Myocyte (in vitro differentiated cells): ENCODE measurements at places on chromosomes 6 and 20. TPM values are rescaled to one million over a fixed set of nuclear protein-coding genes. Genes with fewer than 3 reads are reported as not detected.

The FAM162B gene
- not detected in 2 replicates for total RNA-seq

The SPATA25 gene
- total RNA-seq: 5.9 and 10.2 TPM in 2 replicates

The PPIL6 gene
- total RNA-seq: 4.8 and 6.2 TPM in 2 replicates

The TLDC2 gene
- total RNA-seq: not detected in 2 replicates

The BPI gene
- total RNA-seq: not detected in 2 replicates

The TFB1M gene
- total RNA-seq: 8.5 and 9.7 TPM in 2 replicates

The RAET1E gene
- total RNA-seq: 4.1 and 6.8 TPM in 2 replicates

The DUSP15 gene
- total RNA-seq: 0.64 and 0.68 TPM in 2 replicates

The SRSF12 gene
- not detected in 2 replicates for total RNA-seq

DNA sequence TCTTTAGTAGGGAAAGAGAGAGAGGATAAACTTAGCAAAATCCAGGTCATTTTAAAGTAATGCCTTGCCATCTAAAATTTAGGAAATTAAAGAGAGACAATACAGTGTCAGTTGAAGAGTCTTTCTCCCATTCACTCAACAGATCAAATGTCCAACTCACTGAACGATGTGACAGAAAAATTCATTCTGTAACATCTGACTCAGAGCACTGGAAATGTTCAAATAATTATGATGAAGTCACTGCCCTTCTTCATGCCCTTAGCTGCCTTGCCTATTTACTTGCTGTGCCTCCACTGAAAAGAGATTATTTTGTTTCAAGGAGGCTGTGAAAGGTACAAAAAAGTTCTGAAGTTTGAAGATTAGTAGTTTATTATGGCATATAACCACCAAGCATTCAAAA lies 434.8 kb downstream of the ADGRB3 start:
- DNase-seq: no peak

- peak; percentile 40 for DNase-seq
Measured at GRCh38 chr6:157952861-157953351, 28.8 kb upstream of the SYNJ2 start.

DNA sequence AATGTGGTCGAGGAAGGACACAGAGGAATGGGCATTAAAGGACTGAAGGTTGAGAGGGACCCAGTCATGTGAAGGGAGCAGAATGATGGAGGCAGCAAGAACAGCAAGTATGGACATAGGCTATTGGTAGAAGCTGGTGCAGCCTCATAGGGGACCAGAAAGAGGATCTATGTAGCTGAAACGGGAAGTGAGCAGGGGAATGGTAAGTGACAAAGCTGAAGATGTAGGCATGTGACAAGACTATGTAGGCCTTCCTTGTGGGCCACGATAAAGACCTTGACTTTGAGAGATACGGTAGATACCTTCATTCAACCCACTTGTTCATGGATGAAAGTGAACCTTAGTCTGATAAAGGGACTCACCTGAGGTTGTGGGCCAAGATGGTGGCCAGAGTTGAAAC lies 3.5 kb downstream of the CTNNBL1 start:
- no peak for DNase-seq

DNA sequence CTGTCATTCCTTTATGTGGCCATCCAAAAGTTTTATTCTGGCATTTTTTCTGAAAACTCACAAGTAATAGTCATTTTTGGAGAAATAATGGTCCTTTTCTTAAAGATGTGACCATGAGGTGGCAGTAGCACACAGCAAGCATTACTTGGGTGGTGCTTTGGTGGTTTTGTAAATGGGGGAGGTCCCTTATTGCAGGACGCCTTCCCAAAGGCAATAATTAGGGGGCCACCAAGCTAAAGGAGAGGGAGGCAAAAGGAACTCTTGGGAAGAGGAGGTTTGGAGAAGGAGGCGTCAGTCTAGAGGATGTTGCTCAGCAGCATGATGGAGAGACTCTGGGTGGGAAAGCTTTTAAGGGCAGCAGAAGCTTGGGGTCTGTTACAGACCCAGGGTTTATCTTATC lies 422.6 kb upstream of the MMS22L start:
- peak; percentile 8 for DNase-seq

DNA sequence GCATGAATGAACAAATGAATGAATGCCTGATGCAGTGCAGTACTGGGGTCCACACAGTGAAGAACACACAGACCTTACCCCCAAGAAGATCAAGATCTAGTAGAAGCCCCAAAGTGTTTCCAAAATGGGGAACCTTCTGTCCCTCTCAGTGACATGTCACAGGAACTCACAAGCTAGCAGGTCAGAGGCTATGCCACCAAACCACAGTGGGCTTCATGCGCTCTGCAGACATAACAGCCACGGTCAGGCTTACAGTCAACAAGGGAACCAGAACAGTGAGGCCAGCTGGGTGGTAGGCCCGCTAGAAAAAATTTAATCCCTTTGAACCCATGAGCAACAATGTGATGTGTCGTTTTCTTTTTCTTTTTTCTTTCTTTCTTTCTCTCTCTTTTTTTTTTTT lies 20.2 kb upstream of the ARFGEF2 start:
- no peak for DNase-seq

DNA sequence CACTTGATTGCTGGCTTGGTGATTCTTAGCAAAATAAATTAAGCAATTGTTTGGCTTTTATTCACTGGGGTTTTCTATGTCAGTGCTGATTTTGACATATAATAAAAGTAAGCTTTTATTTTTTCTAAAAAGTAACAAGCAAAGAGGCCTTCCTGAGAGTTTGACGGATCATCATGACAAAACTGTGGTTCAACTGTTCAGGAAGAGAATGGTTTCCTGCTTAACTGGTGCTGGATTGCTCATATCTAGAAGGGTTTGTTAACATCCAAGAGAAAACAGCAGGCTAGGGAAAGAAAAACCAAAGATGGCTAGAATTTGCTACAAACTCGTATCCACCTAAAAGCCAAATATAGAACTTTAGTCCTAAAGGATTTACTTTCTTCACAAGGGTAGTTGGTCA lies 21.2 kb downstream of the SERPINB1 start:
- no peak for DNase-seq

DNA sequence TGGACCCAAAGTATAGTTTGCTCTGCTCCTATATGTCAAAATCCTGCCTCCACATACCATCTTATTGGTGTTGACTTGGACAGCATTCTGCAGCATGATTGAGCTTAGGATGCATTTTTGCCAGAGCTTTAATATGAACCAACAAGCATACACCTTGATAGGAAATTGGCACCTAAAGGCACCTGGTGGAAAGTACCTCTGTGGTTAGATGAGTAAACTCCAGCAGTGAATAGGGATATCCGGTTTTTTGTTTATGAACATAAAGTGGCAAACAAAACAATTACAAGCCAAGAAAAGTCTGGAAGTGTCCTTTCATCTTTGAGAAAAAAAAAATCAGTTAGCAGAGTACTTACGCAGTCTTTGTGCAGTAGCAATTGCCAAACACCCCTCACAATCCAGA lies 6.2 kb upstream of the CYP24A1 start:
- DNase-seq: no peak

GRCh38 chr6:105838171-105838570 lies 248.0 kb upstream of the PRDM1 start:
- peak; percentile 82 for DNase-seq

- DNase-seq: no peak
Measured at GRCh38 chr6:37952027-37952426, 132.5 kb downstream of the ZFAND3 start.

GRCh38 chr6:138862456-138862855 lies 66.6 kb downstream of the ECT2L start:
- peak; percentile 9 for DNase-seq

GRCh38 chr6:12289933-12290820 lies at the start of gene EDN1:
EDN1 (plus strand) TSS chr6:12290361; CDS start chr6:12290630, 269 bp downstream.
- DNase-seq: peak; percentile 81

DNA sequence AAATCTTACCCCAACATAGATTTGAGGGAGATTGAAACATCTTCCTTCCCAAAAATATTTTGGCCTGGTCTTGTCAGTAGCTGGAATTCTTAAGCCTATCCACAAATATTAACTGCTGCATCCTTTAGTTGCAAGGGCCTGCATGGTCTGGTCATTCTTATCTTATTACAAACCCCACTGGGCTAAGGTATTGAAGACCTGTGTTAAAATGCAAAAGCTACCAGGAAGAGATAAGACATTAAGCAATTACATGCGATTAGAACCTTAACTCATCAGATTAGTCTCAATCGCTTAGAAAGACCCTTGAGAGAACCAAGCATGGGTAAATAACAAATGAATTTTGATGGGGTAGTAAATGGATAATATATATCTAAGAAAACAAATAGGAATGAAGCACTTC lies 426.6 kb downstream of the FRK start:
- DNase-seq: no peak

GRCh38 chr6:64280569-64280968 lies 645.0 kb downstream of the PHF3 start:
- no peak for DNase-seq

- no peak for DNase-seq
Measured at GRCh38 chr6:41077536-41077935, 4.8 kb downstream of the NFYA start.

GRCh38 chr6:19153981-19154295 lies 683.2 kb upstream of the ID4 start:
- no peak for DNase-seq

- no peak for DNase-seq
Measured at GRCh38 chr6:10408457-10408856, 6.4 kb downstream of the TFAP2A start.

DNA sequence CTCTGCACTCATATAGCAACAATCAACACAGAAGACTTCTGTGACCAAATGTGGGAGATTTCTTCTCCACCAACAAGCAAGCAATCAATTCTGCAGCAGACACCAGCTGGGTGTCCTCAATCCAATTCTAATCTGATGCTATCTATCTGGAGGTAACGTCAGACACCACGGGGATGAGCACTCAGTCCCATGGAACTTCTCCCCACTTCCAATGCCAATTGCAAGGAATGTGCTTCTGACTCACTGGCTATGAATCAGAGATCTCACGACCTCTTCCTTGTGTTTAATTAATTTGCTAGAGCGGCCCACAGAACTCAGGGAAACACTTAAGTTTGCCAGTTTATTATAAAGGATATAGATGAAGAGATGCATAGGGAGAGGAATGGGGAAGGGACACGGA lies 103.5 kb upstream of the SIRPG start:
- no peak for DNase-seq

- no peak for DNase-seq
Measured at GRCh38 chr6:42322676-42323075, 105.0 kb upstream of the MRPS10 start.
